ENCODE measurements at places on chromosomes 11 and 22. TPM values are rescaled to one million over a fixed set of nuclear protein-coding genes. Genes with fewer than 3 reads are reported as not detected.

The TSSK2 gene
- total RNA-seq: not detected

DNA sequence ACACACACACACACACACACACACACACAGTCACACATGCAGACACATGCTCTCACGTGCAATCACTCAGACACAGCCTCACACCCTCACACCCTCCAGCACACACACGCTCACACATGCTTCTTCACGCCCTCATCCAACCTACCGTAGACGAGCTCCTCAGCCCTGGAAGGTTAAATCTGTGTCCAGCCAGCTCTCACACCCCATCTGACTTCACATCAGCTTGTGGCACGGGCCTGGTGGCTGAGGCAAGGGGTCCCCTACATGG, 1.3 kb upstream of the SCUBE1 start:
- H3K27ac ChIP-seq: no peak overlapping the region
- peaks cover 21% of the 10 kb centered on the region for H3K4me1 ChIP-seq
- H3K27me3 ChIP-seq: peaks cover 31% of the 10 kb centered on the region

GRCh38 chr11:29685361-29685760, 331.5 kb downstream of the KCNA4 start:
- no peak overlapping the region for H3K4me3 ChIP-seq
- no peaks in the 10 kb centered on the region for H3K36me3 ChIP-seq
- no peak overlapping the region for H3K27ac ChIP-seq

DNA sequence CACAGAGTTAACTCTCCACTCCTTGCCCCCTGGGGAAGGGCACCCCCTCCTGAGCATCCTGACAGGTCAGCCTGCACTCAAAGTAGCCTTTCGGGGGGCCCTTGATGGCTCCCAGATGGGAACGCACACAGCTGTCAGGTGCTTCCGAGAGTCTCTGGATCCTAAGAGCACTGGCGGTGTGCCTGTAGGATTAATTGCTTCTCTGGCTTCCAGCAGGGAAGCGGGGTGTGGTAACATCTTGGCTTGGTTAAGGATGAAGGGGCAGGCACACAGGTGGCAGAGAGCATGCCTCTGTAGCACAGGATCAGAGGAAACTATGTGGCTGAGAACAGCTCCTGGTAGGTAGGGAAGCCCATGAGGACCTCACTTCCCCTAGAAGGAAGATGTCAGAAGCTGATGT, 199.8 kb downstream of the MIAT start:
- H3K4me3 ChIP-seq: no peak overlapping the region
- no peaks in the 10 kb centered on the region for H3K36me3 ChIP-seq
- no peaks in the 10 kb centered on the region for H3K27me3 ChIP-seq
- no peaks in the 10 kb centered on the region for H3K4me1 ChIP-seq

The ALDH3B1 gene
- not detected for total RNA-seq

DNA sequence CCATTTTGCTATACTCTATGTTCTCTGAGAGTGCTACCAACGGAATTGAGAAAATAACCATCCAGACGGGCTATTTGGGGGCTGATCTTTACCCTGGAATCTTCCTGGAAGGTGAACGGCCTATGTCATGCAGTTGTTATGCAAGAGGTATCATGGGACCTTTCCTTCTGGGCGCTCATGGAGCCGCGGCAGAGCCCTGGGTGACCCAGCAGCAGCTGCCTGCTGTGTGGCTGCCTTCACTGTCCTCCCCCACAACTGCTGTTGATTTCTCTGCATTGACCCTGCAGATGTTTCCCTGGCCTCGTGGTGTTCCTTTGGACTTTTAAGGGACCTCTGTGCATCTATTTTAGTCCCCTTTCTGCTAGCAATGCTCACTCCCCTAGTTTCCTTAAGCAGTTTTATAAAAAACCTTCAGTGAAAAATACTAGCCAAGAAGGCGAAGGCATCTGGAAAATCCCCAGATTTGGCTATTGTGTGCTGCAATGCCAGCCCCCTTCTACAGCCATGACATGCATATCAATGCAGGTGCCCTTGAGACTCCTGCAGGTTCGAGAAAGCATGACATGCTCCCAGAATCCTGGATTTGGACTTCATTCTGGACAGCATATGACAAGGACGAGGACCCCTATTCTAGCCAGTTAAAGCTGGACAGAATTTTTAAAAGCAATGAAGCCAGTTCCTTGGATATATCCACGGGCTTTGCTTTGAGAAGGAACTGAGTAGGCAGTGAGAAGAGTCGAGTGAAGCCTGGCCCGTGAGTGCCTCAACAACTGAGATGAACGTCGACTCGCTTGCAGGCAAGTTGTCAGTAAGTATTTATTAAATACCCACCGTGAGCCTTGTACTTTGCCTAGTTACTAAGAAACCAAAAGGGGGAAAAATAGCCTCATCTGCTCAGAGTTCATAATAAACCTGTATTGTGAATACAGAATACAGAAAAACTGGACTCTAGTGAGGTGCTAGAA, at the start of gene SLC25A18:
SLC25A18 (plus strand) TSS at position 593 of the 965 bp plus-strand sequence. CDS start 16,447 bp downstream, outside the sequence.
- H3K4me1 ChIP-seq: no peaks in the 10 kb centered on the region
- no peaks in the 10 kb centered on the region for H3K36me3 ChIP-seq
- peaks cover 4% of the 10 kb centered on the region for H3K27me3 ChIP-seq
- DNase-seq: no peak
- H3K4me3 ChIP-seq: no peak within 1 kb of the TSS

GRCh38 chr11:63337070-63337469, 32.5 kb upstream of the SLC22A9 start:
- H3K27ac ChIP-seq: no peak overlapping the region
- no peaks in the 10 kb centered on the region for H3K27me3 ChIP-seq
- no peak overlapping the region for H3K4me3 ChIP-seq
- DNase-seq: no peak

The MUC2 gene
- not detected for total RNA-seq

GRCh38 chr11:63866211-63866610, 27.3 kb downstream of the MARK2 start:
- no peaks in the 10 kb centered on the region for H3K27me3 ChIP-seq
- DNase-seq: peak; percentile 58
- peak overlapping the region; percentile 58 for H3K27ac ChIP-seq
- peaks cover 62% of the 10 kb centered on the region for H3K4me1 ChIP-seq

The UBQLN3 gene
- not detected for total RNA-seq

DNA sequence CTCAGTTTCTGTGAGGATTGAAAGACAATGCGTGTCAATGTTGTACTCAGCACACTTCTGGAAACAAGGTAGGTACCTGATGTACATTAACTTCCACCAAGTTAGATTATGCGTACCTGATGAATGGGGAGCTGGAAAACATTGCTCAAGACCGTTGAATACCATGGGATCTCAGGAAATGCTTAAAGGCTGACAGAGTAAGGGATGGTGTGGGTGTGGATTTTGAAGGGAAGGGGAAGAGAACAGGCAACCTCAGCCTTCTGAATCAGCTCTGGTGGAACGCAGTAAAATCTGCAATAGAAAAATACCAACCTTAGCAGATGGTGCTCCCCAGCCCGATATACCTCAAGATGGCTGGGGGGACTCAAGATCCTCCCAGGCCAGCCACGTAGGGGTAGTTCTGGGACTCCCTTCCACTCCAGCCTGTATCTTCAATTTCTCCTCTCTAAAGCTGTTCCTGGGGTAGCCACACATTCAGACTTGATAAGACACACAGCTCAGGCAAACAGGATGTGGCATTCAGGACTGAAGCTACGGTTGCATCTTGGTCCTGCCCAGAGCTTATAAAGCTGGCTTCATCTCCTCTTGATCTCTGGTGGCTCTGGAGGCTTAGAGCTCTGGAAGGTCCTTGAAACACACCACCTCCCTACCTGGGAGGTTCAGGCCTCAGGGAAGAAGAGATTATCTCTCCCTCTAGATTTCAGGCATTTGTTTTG, 111.8 kb downstream of the CTNND1 start:
- H3K27ac ChIP-seq: no peak overlapping the region
- no peak overlapping the region for H3K4me3 ChIP-seq
- H3K36me3 ChIP-seq: no peaks in the 10 kb centered on the region
- peaks cover 3% of the 10 kb centered on the region for H3K4me1 ChIP-seq

DNA sequence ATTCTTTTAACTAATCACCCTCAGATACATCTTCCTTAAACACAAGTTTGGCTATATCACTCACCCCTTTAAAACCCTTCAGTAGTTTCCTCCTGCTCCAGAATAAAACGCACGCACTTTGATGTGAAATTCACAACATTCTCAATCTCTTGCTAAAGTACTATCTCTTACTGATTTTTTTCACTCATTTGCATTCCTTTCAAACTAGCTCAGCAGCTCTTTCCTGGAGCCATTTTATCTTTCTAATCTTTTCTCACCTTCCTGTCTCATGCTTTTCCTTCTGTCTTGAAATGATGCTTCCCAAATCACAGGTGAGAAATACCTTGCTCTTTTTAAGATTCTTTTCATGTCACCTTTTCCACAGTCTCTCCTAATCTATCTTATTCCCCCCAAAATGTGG, 1074.4 kb downstream of the DLG2 start:
- H3K4me3 ChIP-seq: no peak overlapping the region
- H3K4me1 ChIP-seq: no peaks in the 10 kb centered on the region
- H3K27ac ChIP-seq: no peak overlapping the region
- no peaks in the 10 kb centered on the region for H3K36me3 ChIP-seq
- H3K27me3 ChIP-seq: no peaks in the 10 kb centered on the region

DNA sequence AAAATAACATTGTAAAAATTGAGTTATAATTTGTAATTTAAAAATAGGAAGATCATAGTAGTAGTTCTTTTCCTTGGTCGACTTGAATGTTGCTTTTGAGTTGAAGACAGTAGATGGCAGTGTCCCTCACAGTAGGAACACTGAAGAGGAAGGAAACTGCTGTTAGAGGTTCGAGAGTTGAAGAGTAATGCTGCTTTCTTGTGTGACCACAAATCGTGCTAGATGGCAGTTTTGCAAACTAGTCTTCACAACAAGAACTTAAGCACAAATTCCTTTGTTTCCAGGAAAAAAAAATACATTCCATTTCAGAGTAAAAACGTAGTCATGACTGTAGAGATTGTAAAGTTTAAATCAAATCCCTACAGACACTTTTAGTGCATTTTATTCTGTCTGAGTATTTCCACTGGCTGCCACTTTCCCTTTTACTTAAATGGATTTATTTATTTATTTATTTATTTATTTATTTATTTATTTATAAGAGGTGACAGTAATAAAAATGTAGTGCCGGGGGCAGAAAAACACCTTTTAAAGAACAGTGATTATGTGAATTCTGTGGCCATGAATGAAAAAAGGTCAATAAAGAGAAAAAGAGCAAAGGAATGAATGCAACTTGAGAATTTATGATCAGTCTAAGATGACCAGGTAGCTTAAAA, 54.6 kb downstream of the SPECC1L start:
- H3K36me3 ChIP-seq: peaks cover 62% of the 10 kb centered on the region
- peak; percentile 18 for DNase-seq
- no peaks in the 10 kb centered on the region for H3K27me3 ChIP-seq
- no peak overlapping the region for H3K27ac ChIP-seq
- peaks cover 32% of the 10 kb centered on the region for H3K4me1 ChIP-seq

The OR52E6 gene
- total RNA-seq: not detected

DNA sequence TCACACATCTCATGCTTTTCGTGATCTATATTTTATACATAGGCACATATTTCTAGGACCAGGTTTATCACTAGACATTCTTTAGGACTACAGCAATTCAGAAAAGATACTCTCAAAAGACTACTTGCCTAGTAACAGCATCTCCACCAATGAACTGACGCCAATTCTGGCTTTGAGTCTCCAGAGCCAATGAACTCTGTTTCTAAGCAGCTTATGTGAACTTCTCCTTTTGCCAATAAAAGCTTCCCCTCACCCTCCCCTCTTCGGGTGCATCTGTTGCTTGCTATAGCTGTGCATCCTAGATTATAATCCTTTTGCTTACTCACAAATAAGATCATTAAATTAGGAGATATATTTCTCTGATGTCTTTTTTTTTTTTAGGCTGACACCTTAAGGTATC, 11.4 kb upstream of the ANKK1 start:
- DNase-seq: no peak
- H3K4me3 ChIP-seq: no peak overlapping the region
- no peak overlapping the region for H3K27ac ChIP-seq
- no peaks in the 10 kb centered on the region for H3K36me3 ChIP-seq
- H3K4me1 ChIP-seq: no peaks in the 10 kb centered on the region
